ENCODE measurements at places on chromosomes 3 and 15.

DNA sequence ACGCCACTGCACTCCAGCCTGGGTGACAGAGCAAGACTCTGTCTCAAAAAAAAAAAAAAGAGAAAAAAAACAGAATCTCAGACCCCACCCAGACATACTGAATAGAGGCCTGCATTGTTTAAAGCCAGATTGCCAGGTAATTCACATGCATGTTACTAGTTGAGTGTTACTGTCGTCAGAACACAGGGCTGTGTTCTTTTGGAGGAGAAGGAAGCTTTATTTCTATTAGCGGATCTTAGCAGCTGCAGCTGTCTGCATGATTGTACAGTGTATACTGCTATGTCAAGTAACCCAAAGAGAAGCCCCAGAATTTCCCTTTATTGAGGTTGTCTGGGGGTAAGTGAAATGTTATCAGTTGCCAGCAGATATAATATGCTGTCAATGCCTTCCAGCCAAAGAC, 496.6 kb upstream of the NAALADL2 start:
- no peak for DNase-seq

- no peak for DNase-seq
Observed at GRCh38 chr3:21392526-21392925, 358.5 kb downstream of the ZNF385D start.

DNA sequence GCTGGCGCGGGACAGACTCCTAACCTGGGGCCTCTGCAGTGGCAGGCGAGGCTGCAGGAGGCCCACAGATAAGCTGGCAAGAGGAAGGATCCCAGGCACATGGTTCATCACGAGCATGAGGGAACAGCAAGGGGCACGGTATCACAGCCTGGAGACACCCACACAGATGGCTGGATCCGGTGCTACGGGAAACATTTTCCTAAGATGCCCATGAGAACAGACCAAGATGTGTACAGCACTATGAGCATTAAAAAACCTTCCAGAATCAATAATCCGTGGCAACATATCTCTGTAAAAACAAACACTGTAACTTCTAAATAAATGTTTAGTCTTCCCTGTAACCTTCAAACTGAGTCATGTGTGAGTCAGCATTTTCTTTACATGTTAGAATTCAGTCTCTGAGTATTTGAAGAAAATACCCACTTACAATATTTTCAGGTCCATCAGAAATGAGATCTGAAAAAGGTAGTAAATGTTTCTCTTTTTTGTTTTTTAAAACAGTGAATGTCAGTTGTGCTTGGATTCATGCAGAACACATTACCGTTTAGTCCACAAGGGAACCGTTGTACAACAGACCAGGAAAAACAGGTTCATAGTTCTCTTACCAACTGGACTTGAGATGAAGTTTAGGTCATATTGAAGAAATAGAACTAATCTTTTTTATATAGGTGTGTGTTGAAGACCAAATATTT, 75.9 kb downstream of the BOC start:
- DNase-seq: no peak

GRCh38 chr15:48285329-48286214, 45.7 kb upstream of the DUT start:
- peak; percentile 33 for DNase-seq

GRCh38 chr3:124019291-124019690, 27.4 kb upstream of the ROPN1 start:
- no peak for DNase-seq

GRCh38 chr3:39025222-39025970, 26.3 kb downstream of the SCN11A start:
- DNase-seq: no peak

DNA sequence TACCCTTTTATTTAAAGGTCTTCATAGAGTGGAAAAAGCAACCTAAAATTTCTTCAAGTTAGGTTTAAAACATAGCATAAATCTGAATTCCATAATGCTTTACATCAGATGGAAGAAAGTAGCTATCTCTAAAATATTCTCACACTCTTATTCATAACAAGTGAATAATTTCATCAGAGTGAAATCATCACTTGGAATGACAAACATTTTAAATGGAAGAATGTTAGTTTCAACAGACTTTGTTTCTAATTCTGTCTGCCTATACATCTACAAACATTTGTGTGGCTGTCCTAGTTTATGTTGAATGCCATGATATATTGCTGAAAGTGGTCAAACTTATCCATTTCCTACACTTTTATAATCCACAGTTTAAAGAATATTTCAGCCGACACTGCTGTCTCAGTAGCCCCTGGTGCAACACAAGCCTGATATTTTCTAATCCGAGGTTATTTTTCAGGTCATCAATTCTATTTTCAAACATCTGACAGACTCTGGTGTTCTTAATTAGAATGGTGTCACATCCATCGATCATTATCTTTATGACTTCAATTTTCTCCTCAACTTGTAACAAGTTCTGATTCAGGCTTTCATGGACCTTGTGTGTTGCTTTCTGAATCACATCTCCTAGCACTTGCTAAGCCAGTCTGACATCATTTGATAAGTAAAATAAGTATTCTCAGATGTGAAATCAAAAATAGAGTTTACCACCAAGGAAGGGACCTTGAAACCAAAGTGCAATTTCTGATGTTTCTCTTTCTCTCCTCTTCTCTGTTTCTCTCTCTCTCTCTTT, 17.1 kb upstream of the CNTN3 start:
- no peak for DNase-seq

- no peak for DNase-seq
Observed at GRCh38 chr3:64166584-64167162, 58.6 kb downstream of the PRICKLE2 start.

GRCh38 chr3:178684881-178685590, 148.8 kb downstream of the KCNMB2 start:
- DNase-seq: no peak

DNA sequence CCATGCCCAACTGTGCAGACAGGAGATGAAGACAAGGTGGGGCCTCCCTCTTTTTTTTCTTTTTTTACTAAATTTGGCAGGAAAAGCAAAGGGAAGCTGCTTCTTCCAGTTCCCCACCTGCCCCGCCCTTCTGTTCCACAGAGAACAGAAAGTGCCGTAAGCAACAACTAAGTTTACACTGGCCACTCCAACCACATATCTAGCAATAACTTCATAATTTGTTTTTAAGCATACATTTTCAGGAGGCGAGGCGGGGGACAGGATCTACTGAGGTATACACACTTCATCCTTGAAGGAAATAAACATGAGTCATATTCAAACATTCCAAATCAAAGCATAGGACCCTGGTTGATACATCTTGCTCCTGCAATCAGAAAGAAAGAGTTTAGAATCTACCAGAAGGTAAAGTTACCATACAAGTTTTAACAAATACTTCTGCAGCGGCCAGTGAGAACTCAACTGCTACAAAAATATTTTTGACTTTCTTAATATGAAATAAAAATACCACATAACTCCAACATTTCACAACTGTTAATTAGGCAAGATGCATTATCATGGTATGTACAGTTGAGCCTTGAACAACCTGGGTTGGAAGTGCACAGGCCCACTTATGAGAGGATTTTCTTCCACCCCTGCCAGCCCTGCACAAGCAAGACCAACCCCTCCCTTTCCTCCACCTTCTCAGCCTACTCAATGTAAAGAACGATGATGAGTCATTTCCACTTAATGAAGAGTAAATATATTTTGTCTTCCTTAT, 50.7 kb downstream of the FOXP1 start:
- DNase-seq: no peak

DNA sequence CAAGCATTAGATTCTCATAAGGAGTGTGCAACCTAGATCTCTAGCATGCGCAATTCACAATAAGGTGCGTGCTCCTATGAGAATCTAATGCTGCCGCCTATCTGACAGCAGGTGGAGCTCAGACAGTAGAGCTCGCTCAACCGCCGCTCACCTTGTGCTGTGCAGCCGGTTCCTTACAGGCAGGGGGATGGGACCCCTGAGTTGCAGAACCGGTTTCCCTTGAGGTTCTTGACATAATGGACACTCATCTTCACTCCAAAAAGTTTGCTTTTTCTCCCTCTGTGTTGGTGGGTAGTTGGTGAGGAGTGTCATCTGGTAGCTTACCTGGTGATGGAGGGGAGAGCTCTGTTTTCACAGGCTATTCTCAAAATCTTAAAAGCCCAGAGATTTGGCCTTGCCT, 324.0 kb upstream of the TBL1XR1 start:
- DNase-seq: no peak

- no peak for DNase-seq
Observed at GRCh38 chr15:69148465-69148864, 12.0 kb upstream of the GLCE start.

- DNase-seq: no peak
Observed at GRCh38 chr15:68418611-68419161, 13.3 kb downstream of the ITGA11 start.

DNA sequence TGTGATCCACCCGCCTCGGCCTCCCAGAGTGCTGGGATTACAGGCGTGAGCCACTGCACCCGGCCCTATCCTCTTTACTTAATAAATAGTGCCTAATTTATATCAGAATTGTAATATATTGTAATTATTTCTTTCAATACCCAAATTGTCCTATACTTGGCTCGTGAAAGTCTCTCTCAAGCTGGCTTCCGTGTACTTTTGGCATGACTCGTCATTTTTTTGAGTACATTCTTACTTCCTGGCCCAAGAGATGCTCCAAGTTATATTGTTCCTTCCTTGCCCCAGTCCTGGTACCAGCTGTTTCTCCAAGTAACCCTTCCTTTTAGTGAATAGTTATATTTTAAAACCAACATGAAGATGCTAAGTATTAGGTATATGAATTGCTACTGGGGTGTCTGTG, 366.7 kb downstream of the LSAMP start:
- DNase-seq: no peak

GRCh38 chr3:23365066-23365465, 161.9 kb downstream of the UBE2E2 start:
- no peak for DNase-seq

GRCh38 chr3:13546667-13547171, 2.2 kb upstream of the FBLN2 start:
- no peak for DNase-seq

- no peak for DNase-seq
Observed at GRCh38 chr3:145906301-145906700, 254.7 kb downstream of the PLOD2 start.

GRCh38 chr15:90598031-90598577, 68.4 kb downstream of the CRTC3 start:
- no peak for DNase-seq

GRCh38 chr15:27535445-27536129, 563.5 kb downstream of the OCA2 start:
- DNase-seq: no peak

DNA sequence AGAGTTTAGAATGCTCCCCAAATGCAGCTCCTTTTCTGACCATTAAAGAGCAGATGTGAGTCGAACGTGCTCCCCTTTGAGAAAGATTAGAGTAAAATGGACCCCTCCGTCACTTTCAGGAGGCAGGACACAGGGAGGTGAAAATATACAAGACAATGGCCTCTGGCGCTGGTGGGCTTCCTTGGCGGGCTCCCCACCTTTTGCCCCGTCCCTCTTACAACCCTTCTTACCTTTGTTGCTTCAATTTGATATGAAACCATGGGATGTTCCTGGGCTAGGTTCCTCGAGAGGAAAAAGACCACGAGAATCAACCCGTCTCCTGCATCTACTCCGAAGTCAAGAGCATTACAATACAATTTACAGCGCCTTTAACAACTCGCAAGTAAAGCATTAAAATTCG, 214.2 kb downstream of the MEIS2 start:
- no peak for DNase-seq

DNA sequence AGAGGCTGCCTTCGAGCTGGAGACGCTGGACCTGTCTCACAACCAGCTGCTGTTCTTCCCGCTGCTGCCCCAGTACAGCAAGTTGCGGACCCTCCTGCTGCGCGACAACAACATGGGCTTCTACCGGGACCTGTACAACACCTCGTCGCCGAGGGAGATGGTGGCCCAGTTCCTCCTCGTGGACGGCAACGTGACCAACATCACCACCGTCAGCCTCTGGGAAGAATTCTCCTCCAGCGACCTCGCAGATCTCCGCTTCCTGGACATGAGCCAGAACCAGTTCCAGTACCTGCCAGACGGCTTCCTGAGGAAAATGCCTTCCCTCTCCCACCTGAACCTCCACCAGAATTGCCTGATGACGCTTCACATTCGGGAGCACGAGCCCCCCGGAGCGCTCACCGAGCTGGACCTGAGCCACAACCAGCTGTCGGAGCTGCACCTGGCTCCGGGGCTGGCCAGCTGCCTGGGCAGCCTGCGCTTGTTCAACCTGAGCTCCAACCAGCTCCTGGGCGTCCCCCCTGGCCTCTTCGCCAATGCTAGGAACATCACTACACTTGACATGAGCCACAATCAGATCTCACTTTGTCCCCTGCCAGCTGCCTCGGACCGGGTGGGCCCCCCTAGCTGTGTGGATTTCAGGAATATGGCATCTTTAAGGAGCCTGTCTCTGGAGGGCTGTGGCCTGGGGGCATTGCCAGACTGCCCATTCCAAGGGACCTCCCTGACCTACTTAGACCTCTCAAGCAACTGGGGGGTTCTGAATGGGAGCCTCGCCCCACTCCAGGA, 21.1 kb downstream of the NRROS start:
- no peak for DNase-seq

GRCh38 chr3:132916096-132916495, 122.1 kb upstream of the TMEM108 start:
- no peak for DNase-seq

DNA sequence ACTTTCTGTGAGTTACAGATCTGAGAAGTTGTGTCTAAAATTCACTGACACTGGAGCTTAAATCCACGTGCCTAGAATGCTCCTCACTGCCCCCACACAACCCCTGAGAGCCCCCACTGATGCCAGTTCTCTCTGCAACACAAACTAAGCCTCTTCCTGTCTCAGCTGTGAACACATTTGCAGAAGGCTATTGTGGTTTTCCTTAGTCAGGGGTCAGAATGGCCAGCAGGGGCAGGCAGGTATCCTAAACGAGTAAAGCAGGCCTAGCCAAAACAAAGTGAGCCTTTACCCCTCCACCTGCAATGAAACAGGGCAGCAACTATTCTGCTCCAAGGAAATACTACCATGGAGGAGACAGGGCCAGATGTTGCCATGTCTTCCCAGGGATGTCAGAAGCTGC, 78.6 kb downstream of the FHIT start:
- DNase-seq: no peak

- DNase-seq: peak; percentile 91
Observed at GRCh38 chr3:39180546-39181346, 11.6 kb downstream of the XIRP1 start.

DNA sequence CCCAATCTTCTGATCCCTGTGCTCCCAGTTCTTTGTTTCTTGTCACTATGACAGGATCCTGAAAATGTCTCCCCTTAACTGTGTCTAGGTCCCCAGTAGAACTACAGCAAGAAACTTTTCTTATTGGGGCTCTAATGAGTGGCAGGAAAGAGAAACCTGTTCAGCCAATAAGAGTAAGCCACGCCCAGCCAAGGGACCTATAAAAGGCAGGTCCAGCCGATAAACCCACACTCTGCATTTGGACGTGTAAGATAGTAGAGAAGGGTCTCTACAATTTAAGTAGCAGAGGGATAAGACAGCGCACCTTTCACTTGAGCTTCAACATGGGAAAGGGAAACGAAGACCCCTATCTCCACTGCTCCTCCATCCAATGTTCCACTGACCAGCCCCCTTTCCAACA, 149.9 kb downstream of the LMLN start:
- no peak for DNase-seq

DNA sequence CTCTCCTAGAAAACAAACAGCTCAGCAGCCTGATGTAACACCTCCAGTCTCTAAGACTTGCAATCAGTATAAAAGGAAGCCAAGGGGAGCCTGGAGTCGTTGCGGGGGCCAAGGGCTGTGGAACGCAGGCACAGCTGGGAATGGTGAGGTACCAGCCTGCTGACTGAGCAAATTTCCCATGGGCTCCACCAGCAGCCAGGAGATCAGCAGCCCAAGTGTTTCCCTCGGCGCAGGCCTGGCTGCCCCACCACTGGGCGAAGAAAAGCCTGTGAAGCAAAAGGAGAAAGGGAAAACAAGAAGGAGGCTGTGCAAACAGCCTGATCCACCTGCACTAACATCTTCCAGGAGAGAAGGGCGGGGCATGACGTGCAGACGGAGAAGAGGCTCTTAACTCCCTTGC, 155.3 kb downstream of the SHQ1 start:
- DNase-seq: no peak

All from CD4-positive, alpha-beta T cell treated with Interleukin-6 at 100 ng/mL for 8 hours (primary cell).